ENCODE measurements at places on chromosomes 7 and 10.

DNA sequence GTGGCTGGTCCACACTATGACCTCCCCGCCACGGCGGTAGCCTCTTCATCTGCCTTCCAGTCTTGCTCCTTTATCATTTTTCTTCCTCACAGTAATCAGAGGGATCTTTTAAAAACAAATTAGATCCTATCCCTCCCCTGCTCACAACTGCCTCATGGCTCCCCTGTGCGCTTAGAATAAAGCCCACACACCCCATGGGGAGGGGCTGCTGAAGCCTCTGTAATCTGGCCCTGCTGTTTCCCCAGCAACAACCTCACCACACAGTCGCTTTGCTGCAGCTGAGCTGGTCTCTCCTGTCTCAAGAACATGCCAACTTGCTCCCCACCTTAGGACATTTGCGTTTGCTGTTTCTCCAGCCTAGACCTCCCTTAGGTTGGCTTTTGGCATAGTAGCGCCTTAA is 41.0 kb downstream of the SP8 start:
- no peak for DNase-seq

DNA sequence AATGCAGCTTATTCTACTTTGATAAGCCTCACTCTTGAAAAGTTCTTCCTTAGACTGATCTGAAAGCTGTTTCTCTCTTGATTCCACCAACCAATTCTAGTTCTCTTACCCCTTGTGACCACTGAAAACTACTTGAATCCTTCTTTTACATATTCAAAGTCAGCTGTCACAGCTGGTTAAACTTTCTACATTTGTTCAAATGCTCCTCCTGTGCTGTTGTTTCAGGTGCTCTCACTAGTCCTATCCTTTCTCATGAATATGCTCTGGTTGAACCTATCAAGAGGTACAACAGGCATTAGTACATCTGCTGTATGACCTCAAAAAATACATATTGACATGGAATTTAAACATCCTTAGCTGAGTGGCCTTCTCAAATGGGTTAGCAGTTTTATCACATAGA is 91.5 kb downstream of the MYO3A start:
- no peak for DNase-seq

DNA sequence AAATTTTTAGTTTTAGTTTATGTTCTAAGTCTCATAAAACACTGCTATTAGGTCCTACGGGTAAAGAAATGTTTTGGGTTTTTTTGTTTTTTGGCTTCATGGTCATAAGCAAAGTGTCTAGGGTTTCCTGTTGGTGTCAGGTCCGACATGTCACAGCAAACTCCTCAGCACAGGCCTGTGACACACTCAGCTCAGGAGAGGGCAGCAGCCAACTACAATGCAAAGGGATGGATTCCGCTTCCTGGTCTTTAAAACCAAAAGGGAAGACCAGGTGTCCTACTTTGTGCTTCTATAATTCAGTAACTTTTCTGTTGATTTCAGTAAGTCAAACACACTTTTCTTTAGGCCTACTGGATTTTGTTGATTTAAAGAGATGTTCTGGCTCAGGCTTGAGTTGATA is 83.8 kb upstream of the MACROH2A2 start:
- no peak for DNase-seq

GRCh38 chr7:51022821-51023220 is 240.1 kb upstream of the GRB10 start:
- no peak for DNase-seq

GRCh38 chr10:10930979-10931743 is 86.5 kb upstream of the CELF2 start:
- no peak for DNase-seq

DNA sequence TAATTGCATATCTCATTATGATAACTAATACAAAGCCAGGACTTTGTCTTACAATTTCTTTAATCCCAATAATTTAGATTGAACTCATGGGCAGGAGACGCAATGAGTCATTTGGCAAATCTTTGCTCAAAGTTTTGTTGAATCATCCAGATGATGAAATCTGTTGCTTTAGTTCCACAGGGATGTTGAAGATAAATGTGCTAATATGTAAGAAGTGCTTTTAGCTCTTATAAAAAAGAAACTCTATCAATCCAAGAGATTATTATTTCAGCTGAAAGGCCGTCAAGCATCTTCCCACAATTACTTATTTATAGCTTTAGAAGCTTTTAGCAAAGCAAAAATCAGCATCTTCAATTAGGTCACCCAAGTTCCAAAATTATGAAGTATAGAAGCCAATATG is 36.8 kb upstream of the ANK3 start:
- no peak for DNase-seq

GRCh38 chr7:157871681-157872080 is 534.9 kb downstream of the DNAJB6 start:
- no peak for DNase-seq
